ENCODE measurements at places on chromosomes 5 and 9.

DNA sequence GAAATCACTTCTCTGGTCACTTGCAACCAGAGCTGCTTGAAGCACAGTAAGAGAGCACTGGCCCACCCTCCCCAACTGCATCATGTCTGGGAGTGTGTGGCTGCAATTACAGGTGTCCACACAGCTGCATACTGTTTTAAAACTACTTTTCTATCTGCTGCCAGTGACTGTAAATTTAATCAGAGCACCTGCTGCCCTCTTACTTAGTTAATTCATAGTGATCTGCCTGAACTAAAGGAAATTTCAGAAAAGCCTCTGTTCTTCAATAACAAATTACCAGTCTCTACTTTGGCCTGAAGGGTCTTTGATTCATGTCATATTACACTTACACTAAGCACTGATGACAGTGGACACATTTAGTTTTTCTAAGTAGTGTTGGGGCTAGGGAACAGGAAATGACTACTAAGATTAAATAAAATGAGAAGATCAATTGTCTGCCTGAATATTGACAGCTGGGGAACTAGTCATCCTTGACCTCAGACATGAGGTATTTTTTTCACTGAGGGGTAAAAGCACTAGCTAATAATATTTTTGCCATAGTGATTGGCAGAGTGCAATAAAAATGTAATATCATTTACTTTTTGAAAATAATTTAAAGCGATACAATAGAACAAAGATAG lies 788.9 kb upstream of the GRAMD2B start:
- DNase-seq = no peak

DNA sequence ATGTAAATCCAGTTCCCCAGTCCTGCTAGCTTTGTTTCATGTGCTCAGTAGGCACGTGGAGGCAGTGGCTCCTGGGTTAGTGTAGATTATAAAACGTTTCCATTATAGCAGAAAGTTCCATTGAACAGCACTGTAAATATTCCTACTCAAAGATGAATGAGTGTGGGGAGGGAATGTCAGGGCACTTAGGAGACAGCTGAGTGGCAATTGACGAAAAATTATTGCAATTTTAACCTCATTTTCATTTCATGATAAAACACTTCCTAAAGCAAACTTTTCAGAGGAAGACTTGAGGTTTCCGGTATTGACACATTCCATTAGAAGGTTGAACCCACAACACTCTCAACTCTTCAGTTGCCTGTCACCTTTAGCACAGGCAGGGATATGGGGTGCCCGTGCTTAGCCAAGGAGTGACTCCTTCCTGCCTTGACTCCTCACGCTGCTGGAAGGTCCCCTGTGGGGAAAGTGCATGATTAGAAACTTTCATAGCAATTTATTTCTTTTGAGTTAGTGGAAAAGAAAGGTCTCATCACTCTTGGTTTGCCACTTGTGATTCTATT lies 41.2 kb downstream of the SLC46A2 start:
- DNase-seq = no peak

DNA sequence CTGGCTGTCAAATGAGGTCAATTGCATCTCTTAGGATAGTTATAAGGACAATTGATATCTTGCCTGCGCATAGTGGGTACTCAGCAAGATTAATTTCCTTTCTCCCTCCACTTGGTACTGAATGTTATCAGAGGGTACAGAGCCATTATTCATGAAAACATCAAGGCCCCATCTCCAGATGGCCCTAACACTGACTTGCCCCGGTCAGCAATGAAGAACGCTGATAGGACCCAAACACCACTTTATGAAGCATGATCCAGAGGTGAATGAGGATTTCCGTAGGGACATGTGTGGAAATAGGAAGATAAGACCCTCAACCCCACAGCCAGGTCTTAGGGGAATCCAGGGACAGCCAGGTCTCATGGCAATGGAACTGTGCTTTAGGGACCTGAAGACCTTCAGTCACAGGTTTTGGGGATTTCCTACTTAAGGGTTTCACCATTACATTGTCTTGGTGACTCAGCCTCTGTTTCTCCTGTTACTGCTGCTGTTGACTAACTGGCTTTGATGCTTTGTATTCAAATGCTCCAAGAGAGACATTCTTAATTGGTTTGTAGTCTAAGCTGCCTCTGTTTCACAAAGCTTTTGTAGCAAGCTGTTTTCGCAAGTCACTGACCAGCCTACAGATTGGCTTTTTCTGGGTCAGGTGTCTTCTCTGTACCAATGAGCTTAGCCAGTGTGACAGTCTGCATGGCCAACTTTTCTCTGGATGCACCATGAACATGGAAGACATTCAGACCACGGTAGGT lies 35.3 kb upstream of the IQGAP2 start:
- DNase-seq = no peak

DNA sequence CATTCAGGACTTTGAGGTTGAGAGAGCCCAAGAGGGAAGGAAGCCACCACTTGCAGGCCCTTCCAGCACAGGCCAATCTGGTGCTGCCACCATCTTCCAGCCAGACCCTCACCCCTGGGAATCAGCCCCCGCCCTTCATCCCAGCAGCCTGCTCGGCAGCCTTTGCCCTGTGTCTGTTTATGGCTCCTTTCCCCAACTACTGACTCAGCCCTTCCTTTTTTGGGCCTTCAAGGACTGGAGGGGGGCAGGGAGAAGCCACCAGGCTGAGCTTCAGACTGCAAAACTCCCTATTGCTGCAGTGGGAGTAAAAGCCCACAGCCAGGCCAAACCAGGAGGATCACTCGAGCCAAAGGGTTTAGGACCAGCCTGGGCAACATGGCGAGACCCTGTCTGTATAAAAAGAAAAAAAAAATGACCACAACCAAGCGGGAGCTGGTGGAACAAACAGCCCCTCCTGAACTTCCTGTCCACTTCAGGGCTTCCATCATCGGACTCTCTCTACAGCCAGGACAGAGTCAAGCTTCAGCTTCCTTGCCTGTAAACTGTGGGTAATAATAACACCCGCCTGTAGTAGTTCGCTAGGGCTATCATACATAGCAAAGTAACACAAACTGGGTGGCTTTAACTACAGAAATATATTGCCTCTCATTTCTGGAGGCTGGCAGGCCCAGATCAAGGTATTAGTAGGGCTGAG lies 85.9 kb upstream of the IL17B start:
- no peak for DNase-seq

DNA sequence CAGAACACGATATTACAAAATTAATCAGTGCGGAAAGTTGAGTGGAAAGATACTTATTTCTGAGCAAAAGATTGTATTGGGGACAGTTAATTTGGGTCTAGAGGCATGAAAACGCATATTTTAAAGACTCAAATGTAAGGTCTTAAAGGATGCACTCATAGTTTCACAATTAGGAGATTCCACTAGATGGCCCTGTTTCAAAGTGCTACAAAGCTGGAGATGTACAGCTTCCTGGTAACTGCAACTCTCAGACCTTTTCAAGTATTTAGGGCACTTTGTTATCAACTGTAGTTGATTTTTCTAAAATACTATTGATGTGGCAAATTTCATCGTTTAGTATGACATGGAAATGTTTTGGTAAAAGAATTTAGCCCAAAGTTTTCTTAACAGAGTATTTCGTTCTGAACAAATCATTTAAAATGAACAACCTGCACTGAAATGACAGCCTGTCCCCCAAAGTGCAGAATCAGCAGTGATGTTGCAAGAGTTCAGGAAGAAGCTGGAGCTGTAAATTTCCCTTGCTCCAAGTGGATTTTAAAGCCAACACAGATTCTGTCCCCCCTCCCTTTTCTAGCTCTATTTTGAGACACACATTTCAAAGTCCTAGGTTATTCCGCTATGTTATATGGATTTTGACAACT lies 16.2 kb upstream of the NDUFB6 start:
- DNase-seq = no peak

- no peak for DNase-seq
Observed at GRCh38 chr5:116504593-116505166, 69.9 kb downstream of the SEMA6A start.

GRCh38 chr5:759781-760362 lies 24.7 kb downstream of the ZDHHC11B start:
- DNase-seq = no peak

- no peak for DNase-seq
Observed at GRCh38 chr5:26245321-26245720, 793.1 kb downstream of the CDH9 start.

GRCh38 chr5:1297243-1297642 lies 2.4 kb upstream of the TERT start:
- no peak for DNase-seq

DNA sequence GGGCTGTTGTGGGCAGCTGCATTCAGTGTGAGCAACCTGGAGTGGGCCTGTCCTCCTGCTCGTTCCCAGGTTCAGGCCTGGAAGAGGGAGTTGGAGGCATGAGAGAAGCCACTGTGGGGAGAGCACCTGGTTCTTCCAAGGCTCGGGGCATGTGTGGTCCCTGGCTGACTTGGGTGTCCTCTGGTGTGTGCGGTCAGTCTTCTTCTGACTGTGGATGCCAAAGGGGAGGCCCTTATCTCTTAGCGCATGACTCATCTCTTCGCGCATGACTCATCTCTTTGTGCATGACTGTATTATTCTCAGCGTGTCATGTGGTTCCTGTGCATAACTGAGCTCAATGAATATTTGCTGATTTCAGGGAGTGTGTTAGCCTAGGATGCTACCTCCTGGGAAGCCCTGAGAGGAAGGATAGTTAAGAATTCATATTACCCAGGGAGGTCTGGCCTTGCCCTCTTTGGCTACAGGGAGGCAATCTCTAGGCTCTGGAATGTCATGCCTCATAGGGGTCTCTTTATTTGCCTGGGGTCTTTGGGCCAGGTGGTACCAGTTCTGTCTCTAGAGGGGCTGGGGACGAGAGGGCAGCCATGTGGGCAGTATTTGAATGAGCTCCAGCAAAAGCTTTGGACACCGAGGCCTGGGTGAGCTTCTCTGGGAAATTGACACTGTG lies 188.7 kb downstream of the HSPA4 start:
- DNase-seq = no peak

DNA sequence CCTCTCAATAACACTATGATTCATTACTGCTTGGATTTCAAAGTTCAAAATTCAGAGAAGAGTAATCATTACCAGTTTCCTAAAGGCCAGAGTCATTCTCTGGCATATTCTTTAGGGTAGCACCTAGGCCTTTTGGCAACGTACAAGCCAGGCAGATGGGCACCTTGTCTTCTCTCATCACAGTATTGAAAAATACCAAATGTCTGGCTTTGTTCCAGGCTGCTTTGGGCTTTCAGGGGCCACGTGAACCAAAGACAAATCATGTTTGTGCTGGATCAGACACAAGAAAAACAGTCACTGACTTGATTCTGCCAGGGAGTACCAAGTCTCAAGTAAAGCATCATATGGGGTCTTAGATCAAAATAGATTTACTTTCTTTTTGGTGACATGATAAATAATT lies 15.5 kb downstream of the MEGF9 start:
- no peak for DNase-seq

GRCh38 chr5:173317091-173317730 lies 11.0 kb downstream of the STC2 start:
- no peak for DNase-seq

GRCh38 chr9:117464941-117465616 lies 50.2 kb upstream of the ASTN2 start:
- DNase-seq = peak; percentile 87

DNA sequence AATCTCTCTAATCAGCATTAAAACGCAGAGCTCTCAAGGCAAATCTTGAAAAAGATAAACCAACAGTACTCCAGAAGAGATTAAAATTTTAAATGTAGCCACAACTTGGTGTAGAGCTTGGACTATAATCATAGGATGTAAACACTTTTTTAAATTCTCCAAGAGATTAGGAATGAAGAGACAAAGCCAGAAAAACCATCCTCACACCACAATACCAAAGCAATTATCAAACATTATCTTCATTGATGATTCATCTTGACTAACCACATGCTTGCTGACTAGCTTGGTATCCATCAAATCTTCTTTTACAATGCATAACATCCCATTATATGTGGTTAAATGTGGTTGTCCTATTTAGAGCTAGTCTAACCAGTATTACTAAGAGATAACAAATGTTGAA lies 815.1 kb downstream of the TLE1 start:
- DNase-seq = no peak

DNA sequence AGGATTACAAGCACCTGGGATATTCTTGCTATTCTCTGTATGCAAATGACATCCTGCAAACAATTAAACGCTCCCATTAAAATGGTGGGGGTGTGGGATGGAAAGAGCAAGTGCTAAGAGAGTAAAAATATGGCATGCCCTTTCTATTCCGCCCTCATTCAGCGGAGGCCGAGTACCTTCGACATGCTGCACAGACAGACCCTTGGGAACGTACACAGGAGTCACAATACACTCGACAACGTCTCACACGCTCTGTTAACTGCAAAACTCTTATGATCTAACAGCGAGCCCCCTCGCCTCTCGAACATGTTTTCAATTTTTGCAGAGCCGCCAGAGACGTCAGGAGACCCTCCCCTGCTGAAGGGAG lies 322.2 kb downstream of the CEMIP2 start:
- DNase-seq = no peak

GRCh38 chr5:127596501-127596900 lies 52.4 kb upstream of the CTXN3 start:
- no peak for DNase-seq

GRCh38 chr5:10894445-10895054 lies 133.5 kb upstream of the DAP start:
- DNase-seq = no peak
